Fibroblast of upper back skin (primary cell): ENCODE measurements at places on chromosomes 7 and 10.
A peak's percentile ranks its signal among the peaks of the same experiment; 100 is the strongest.

DNA sequence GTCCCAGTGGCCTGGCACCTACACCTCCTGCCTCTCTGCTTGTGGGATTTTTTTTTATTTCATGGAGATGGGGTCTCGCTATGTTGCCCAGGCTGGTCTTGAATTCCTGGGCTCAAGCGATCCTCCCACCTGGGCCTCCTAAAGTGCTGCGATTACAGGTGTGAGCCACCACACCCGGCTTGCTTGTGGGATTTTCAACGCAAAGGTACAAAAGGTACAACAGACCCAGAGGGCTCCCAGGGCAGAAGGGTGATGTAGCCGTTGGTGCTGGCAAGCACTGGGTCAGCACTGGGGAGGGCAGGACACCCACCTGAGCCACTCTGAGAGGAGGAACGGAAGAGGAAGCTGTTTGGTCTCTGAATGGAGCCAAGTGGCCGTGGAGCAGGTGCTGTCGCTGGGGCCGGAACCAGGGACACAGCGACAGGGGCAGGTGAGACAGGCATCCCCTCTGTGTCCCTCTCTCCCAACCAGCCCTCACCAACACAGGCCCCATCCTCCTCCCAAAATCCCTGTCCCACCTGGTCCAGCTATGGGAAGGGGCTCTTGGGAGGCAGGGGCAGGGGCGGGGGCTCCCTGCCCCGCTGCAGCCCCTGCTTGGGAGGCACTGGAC, 2.8 kb upstream of the SAP25 start:
- no peak for DNase-seq

DNA sequence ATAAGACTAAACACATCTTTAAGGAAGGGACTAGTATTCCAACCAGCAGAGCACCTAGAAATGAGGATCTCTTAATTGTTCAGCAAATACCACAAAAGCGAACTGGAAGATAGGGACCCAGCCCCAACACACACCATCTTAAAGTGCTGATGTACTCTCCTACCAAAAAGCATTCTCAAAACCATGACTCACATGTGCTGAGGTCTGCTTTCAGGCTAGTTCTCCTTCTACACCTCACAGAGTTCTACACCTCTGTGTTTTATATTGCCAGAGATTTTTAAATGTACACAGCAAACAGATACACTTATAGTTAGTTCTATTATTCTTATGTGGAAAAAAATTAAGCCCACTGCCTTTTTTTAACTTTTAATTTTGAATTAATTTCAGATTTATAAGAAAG, 191.9 kb downstream of the DOCK4 start:
- no peak for DNase-seq

DNA sequence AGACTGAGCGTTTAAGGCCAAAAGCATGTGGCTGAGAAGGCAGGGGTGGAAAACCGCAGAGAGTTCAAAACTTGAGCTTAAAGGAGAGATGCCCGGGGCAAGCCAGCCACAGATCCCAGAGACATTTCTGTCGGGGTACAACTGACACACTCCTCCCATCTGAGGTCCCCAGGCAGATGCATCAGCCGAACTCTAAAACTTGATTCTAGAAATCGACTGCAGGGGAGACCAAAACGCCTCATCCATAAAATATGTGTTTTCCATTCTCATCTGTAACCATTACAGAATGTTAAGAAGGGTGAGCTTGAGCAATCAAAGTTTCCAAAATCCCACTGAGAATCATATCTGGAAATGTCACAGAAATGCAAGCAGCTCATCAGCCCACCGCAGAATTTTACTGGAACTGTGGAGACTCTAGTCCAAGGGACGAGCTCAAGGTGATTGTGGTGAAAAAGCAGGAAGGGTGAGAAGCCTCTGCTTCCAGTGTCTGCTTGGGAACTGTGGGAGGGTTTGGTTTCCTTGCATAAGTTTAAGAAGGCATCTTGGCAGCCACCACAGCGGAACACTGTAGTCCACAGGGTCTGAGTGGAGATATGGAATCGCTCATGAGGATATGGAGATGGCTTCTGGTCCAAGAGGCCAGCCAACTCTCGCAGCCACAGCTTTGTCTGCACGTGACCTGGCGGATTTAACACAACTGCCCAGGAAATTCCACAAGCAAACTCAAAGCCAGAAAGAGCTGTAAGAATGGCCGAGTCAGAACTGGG, 249.2 kb downstream of the SFMBT2 start:
- DNase-seq = peak; percentile 31

GRCh38 chr10:101031796-101032636, 982 bp downstream of the SFXN3 start:
- peak; percentile 67 for DNase-seq

DNA sequence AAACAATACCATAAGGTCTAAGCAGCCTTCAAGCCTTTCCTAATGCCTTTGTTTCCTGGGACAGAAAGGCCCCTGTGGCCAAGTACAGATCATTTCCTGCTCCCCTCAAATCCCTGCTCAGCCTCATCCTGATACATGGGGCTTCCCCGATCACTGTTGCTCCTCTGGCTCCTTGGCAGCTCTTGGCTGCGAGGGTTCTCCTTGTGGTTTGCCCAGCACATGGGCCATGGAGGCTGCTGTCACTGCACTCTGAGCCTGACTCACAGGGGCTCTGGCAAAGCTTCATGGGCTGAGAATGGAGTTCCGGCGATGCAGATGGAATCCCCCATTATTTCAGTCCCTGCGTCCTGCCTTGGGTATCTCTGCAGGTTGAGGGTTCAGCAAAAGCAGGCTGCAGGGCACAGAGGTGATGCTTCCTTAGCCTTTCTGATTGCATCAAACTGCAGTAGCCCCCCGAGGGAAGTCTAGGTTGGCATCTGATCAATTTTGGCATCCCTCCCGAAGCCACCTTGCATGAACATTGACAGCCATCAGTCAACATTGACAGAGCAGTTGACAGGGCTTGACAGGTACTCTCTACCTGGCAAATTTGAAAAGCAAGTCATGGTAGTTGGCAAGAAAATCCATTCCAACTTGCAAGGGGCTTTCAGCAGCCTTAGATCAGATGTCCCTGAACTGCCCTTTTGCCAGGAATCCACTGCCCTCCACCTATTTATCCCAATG, 168.6 kb downstream of the GFRA1 start:
- peak; percentile 32 for DNase-seq

GRCh38 chr10:13812804-13813203, 226.0 kb downstream of the PRPF18 start:
- no peak for DNase-seq

- DNase-seq = peak; percentile 8
These were observed 75.4 kb downstream of the FGFR2 start for GRCh38 chr10:121522831-121523230.

DNA sequence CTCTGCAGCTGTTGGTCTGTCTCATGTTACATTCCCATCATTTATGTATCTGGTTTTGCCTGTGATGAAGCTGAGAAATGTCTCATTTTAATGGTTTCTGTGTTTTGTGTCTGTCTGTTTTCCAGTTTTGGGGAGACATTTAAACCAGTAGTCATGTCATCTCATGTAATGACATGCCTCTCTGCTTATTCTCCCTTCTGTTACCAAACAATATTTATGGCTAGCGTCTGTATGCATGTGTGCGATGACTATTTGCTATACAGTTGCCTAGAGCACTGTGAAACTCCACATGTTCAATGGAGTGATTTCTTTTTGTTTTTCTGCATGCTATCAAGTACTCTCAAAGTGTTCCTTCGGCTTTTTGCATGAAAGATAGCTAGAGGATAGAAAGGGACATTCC, 132.0 kb downstream of the ST7 start:
- DNase-seq = peak; percentile 37

GRCh38 chr10:45673074-45673648, 589 bp upstream of the ZFAND4 start:
- no peak for DNase-seq

DNA sequence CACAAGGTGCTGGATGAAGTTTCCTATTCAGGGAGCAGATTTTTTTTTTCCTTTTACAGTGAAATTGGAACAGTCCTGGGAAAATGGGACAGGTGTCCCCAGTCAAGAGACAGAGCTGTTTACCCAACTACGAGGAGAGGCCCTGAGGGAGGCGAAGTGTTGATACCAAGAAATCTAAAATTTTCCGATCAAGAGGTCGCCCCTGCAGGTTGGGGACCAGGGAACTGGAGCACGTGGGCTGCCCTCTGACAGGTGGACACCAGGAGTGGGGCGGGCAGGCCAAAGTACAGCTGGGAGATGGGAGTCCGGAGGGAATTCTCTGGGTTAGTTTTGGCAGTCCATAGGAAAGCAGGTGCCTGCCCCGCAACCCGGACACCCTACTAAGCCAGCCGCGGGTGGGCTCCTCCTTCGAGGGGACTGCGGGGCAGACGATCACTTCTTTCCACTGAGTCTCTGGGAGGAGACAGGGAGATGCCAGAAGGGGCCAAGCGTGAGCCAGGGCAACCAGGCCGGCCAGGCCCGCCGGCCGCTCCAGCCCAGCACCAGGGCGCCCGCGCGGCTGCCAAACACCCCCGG, 965 bp upstream of the CAMK1D start:
- no peak for DNase-seq

GRCh38 chr10:50279489-50279888, 28.2 kb upstream of the ASAH2 start:
- DNase-seq = no peak

DNA sequence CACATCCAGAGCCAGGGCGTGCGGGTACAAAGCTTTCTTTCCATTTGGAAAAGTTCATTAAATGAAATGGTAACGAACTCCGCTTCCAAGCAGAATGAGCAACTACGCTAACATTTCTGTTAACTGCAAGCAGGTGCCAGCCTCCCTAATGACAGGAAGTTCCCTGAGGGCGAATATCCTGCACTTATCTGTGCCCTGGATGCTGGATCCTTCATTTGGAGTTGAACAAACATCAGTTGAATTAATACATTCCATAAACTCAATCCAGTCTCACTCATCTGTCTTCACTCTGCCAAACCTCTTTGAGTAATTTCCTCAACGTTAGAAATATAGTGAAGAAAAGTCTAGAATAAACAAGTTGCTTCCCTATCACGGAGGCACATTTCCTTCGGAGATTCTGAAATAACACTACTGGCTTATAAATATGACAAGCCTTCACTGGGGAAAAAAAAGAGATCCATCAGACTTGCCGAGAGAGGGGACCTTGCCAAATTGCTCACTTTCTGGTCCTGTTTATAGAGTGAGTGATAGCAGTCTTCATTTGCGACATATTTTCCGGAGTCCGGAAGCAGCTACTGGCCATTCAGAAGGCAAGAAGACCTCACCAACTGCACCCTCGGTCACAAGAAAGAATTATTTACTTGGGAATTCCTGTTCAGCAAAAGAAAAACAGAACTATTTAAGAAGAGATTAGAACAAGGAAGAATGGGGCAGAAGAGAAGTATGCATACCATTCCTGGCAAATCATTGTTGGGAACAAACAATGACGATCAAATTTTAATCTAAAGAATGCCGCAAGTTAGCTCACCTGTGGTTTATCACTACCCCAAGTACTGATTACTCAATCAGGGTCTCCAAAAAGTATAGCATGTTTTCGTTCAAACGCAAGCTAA, 196.4 kb downstream of the FAM107B start:
- DNase-seq = no peak

DNA sequence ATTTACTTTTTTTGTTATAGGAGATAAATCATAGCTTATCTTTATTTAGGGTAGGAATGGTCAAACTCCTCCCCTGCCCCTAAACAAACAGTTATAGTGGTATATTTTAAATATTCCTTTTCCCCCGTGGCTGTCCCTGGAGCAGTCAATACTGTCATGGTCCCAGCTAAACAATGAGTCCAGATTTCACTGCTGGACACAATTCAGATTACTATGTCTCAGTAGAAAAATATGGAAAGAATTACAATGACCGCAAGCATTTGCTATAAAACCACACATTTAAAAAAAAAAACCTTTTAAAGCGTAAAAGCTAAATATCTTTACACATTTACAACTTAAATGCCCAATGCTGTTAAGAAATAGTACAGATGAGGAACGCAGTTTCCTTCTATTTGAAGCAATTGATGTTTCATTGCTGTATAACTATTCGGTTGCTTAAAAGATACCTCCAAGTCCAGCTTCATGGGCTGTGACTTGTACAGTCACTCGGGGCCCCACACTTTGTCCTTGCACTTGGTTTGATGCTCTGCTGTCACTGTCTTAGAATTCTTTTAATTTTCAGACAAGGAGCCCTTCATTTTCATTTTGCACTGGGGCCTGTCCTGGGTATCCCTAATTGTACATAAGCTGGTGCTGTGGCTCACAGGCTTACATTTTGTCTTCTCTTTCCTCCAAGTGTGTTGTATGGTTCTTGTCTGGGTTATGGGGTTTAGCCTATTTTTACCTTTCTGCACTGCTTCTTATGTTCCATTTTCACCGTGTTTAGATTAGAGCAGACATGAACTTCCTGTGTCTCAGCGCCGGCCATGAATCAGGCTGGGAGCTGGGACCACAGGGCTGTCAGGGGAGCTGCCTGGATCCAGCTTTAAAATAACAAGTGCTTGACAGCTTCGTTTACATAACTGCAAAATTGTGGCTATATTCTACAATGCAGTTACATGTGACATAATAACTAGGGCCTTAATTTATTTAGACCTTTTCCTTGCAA, 530.2 kb upstream of the FZD8 start:
- DNase-seq = peak; percentile 88

DNA sequence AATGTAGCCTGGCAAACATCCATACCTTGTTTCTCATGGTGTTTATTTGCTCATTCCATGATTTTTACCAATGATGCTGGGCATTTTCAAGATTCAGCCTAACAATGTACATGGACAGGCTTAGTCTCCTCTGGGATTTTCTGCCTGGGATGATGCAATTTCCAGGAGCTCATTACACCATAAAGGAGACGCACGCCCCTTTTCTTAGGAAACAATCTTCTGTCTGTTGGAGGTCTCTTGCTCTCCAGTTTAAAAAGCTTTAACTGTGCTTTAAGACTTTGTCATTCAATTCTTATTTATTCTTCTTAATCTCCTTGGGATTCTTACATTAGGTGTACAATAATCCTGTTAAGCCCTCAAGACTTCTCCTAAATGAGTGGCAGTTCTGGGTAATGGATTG, 150.3 kb upstream of the NRP1 start:
- DNase-seq = peak; percentile 90

- DNase-seq = no peak
These were observed 106.9 kb downstream of the ZNF467 start for GRCh38 chr7:149666360-149666945.

GRCh38 chr7:128366300-128366699, 4.8 kb upstream of the PRRT4 start:
- no peak for DNase-seq

GRCh38 chr7:139869886-139870285, 40.8 kb downstream of the TBXAS1 start:
- no peak for DNase-seq
